ENCODE measurements at places on chromosomes 2 and 18.

DNA sequence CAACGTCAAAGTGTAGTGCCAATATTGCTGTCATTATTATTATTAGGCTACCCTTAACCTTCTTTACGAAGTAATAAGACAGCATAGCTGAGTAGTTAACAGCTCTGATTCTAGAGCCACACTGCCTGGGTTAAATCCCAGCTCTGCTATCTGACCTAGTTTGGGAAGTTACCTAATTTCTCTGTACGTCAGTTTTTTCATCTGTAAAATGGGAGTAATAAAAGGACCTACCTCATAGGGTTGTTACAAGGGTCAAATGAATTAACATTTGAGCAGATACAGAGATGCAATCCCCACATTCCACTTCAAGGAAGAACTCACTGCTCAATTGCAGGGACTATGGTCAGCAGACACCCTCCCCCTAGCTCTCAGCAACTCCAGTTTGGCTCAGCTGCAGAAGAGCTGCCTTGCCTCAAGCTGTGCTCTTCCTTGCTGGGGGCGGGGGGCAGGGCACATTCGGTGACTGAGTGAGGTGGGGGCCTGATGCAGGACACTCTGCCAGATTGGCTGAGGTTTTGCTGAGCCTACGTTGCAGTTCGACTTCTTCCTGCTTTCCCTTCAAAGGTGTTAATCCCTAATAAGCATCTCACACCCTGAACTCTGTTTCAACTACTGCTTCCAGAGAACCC lies 11.0 kb upstream of the LGALSL start:
- no peak for DNase-seq

DNA sequence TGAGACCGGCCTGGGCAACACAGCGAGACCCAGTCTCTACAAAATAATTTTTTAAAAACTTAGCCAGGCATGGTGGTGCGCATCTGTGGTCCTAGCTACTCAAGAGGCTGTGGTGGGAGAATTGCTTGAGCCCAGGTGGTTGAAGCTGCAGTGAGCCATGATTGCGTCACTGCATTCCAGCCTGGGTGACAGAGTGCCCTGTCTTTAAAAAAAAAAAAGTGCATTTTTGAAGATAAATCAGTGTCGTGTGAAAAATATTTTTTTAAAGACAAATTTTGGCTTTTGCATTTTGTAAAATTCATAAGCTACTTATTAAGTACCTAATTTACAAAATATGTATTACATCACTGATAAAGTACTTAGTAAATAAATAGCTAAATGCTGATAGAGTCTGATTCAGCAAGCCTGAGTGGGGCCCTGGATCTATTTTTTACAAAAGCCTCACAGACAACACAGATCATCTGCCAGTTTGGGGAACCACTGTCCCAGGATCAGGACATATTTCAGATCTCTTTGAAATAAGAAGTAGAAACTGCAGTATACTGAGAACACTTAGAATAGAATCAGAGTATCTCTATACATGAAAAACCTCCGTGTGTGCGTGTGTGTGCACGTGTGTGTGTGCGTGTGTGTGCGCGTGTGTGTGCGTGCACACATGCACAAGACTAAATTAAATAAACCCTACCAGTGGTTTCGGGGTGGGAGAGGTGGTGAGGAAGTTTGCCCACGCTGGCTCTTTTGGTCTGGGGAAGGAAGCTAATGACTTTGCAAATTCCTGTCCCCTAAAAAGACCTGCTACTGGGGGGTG lies 61.6 kb downstream of the AAK1 start:
- peak; percentile 84 for DNase-seq

GRCh38 chr2:140882671-140883620 lies 1247.9 kb downstream of the LRP1B start:
- no peak for DNase-seq

GRCh38 chr2:161913865-161914264 lies 160.2 kb downstream of the DPP4 start:
- peak; percentile 86 for DNase-seq

DNA sequence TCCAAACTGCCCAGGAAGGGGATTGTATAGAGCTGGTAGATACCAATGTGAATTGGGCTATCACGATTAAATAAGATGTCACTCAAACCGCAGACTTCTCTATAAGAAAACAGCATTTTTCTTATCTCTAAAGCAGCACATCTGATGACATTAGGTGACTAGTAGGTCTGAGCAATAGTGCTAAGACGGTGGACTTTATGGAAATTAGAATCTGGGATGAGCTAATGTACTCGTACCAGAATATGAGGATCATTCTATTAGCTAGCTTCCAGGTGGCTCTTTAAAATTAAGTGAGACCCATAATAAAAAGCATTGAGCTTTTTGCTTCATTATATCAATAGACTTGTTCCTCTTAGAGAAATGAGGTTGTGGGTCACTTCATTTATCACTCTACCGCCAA lies 130.0 kb upstream of the MC4R start:
- DNase-seq: no peak

DNA sequence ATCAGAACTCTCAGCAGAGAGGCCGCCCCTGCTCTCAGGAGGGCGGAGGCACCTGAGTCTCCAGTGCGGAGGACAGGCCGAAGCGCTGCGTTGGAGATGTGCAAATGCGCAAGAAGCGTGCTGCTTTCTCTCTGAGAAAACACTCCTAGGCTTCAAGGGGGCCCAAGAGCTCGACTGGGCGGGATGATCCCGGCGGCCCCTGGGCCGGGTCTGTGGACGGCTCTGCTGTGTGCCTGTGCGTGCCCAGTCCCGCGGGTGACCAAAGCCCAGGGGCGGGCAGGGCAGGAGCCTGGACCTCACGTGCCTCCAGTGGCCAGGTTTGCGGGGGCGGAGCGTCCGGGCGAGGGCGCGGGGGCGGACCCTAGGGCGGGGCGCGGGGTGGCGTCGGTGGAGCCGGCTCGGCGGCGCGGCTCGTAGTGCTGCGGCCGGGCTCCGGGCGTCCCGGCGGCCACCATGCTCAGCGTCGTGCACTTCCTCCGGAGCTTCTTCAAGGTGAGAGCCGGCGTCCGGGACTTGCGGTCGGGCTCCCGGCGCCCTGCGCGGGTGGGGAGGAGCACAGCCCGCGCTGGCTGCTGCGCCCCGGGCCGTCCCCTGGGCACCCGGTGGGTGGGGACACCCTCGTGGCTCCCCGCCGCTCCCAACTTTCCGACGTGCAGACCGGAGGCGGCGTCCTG lies at the start of gene ARHGEF4:
Gene ARHGEF4 (plus strand): TSS at position 414 of the 674 bp plus-strand sequence. CDS start 40 bp downstream, at position 454.
- DNase-seq: peak; percentile 74

- DNase-seq: peak; percentile 1
Observed at GRCh38 chr2:124325667-124326440, 300.8 kb downstream of the CNTNAP5 start.

GRCh38 chr18:22643731-22644130 lies 226.0 kb upstream of the CTAGE1 start:
- no peak for DNase-seq

GRCh38 chr18:50674307-50674980 lies 114.6 kb downstream of the MAPK4 start:
- DNase-seq: no peak

- peak; percentile 8 for DNase-seq
Observed at GRCh38 chr2:125169764-125170146, 1144.7 kb downstream of the CNTNAP5 start.

DNA sequence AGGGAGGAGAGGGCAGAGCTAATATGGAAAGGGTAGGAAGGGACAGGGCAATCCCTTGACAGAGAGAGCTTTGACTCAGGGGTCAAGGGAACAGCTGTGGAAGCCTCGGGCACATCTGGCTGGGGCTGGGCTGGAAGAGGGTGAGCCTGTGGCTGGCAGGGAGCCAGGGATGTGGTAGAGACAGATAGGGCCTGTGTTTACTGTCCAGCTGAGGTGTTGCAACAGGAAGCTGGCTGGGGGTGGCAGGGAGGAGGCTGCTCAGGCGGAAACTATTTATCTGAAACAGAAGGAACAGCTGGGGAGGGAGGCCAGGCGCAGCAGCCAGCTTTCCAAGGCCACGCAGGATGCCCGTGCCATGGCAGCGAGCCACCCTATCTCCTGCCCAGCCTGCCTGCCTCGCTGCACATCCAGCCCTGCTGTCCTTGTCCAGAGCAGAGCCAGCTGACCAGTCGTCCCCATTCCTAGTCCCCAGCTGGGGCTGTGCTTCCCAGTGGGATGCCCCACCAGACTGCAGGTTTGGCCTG lies 264.7 kb downstream of the CYP26B1 start:
- DNase-seq: peak; percentile 68

GRCh38 chr18:12751891-12752290 lies 49.0 kb downstream of the PSMG2 start:
- DNase-seq: no peak

DNA sequence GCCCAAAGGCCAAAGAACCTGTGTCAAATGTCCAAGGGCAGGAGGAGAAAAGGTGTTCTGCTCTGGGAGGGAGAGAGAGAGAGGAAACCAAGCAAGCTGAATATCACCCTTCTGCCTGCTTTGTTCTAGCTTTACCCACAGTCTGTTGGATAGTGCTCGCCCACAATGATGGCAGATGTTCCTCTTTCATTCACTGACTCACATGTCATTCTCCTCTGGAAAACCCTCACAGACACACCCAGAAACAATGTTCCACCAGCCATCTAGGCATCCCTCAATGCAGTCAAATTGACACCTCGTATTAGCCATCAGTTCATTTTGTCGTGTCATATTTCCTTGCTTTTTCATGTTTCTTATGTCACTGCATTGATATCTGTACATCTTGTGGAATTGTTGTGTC lies 150.3 kb downstream of the UBR3 start:
- no peak for DNase-seq

DNA sequence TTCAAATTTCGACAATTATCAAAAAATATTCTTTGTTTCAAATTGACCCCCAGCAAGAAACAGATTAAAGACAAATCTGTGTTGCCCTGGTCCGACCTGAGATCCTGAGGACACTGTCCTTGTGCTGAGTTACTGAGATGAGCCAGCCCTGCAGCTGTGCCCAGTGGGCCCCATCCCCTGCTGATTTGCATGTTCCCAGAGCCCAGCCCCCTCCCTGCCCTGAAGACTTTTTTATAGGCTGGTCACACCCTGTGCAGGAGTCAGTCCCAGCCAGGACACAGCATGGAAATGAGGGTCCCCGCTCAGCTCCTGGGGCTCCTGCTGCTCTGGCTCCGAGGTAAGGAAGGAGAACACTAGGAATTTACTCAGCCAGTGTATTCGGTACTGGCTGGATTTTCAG lies 31.4 kb upstream of the ZNG1B start:
- DNase-seq: no peak

- no peak for DNase-seq
Observed at GRCh38 chr2:112790305-112790704, 6.0 kb upstream of the IL1A start.

GRCh38 chr2:58594175-58594574 lies 353.1 kb upstream of the FANCL start:
- peak; percentile 45 for DNase-seq

DNA sequence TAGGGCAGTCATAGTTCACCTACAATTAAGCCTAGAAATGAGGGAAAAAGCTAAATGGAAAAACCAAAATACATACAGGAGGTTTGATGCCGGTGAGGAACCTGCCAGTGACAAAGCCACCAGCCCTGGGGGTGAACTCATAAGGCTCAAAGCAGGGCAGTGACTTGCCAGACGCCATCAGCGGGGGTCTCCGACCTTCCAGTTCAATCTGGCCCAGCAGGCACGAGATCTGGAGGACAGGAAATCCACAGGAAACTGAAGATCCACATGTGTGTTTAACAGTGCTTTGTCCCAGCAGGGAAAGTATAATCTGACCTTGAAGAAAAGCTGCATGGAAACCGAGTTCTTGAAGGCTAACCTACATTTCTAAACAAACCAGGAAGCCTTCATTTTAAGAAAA lies 60.1 kb downstream of the POLR1A start:
- no peak for DNase-seq

- DNase-seq: peak; percentile 47
Observed at GRCh38 chr2:151523850-151524249, 114.1 kb downstream of the RIF1 start.

DNA sequence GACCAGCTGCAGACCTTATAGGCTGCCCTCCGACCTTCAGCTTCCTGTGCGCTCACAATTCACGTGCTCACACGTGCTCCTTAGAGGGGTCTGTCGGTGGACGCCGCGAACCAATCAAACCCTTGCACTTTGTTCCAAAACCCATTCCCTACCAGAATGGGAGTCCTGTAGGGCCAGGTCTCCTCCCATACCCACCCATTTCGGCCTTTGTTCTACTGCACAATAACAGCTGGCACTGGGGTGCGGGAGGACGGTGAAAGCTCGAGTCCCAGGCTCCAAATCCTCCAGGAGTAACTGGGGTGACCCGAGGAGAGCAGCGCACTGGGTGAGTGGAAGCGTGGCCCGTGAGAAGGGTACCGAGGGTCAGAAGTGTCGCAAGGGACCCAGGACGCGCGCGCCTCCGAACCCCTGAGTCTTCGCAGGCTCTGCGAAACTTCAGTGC lies 13.0 kb downstream of the SIX3 start:
- no peak for DNase-seq

GRCh38 chr2:10545556-10545955 lies 97.4 kb upstream of the ODC1 start:
- DNase-seq: no peak

- no peak for DNase-seq
Observed at GRCh38 chr2:106189325-106189724, 4.8 kb downstream of the UXS1 start.

DNA sequence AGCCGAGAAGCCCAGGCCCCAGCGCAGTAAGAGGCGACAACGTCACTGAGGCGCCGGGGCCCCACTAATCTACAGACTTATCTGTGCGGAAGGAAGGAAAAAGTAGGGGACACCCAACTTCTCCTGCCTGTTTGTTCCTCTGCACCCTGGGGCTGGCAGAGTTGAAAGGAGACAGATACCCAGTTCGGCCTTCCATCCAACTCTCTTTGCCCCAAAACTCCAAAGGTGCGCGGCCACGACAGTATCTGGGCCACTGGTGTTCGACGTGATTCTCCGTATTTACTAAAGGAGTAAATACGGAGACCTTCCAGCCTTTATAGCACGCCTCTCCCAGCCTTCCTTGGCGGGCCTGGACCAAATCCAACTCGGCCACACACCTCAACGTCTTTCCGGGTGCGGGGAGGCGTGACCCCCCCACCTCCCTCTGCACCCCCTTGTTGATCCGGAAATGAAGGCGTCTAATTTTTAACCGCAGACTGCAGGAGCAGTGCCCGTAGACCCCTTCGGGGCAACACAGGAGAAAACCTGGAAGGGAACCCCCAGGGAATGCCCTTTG lies 1.6 kb downstream of the SMAD7 start:
- DNase-seq: peak; percentile 68

- DNase-seq: no peak
Observed at GRCh38 chr18:62407660-62408059, 82.5 kb downstream of the TNFRSF11A start.

- DNase-seq: peak; percentile 86
Observed at GRCh38 chr2:215660687-215661086, 224.8 kb upstream of the FN1 start.

GRCh38 chr2:16760426-16760825 lies 94.8 kb upstream of the CYRIA start:
- DNase-seq: no peak

GRCh38 chr2:232588680-232589585 lies 38.4 kb downstream of the EIF4E2 start:
- DNase-seq: peak; percentile 61

GRCh38 chr2:98335271-98335670 lies 11.0 kb upstream of the CNGA3 start:
- DNase-seq: no peak

GRCh38 chr2:220356076-220356475 lies 728.6 kb downstream of the SLC4A3 start:
- peak; percentile 17 for DNase-seq

- peak; percentile 89 for DNase-seq
Observed at GRCh38 chr18:57737400-57738060, 65.6 kb downstream of the ATP8B1 start.

GRCh38 chr2:164761737-164762460 lies 79.7 kb downstream of the COBLL1 start:
- DNase-seq: no peak

- peak; percentile 19 for DNase-seq
Observed at GRCh38 chr2:102185347-102185746, 1.5 kb upstream of the IL1RL2 start.
